ENCODE measurements at places on chromosomes 16 and 17.

DNA sequence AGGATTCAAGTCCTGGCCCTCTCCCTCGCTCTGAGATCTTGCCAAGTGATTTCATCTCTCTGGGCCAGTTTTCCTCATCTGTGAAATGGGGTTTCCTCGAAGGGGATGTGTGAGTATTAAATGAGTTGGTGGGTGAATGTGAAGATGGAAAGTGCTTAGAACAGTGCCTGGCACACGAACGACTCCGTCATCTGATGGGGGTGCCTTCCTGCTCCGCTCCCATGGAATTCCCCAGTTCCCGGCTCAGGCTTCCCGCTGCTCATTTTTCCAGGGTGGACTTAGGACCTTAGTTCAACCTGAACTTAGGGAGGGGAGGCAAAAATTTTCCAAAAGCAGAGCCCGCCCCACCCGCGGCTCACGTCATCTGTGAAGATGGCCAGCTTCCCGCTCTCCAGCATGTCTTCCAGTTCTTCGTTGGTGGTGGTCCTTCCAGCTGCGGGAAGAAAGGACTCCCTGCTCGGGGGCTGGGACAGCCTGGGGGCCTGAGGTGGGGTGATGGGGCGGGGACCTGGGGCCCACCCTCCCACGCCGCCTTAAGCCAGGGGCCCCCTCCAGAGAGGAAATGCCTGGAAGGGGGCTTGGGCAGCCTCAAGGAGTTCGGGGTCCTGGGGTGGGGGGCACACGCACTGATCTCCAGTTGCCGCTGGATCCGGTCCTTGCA is 11.4 kb downstream of the HSD3B7 start:
- no peak for DNase-seq

- DNase-seq, result no peak
Observed at GRCh38 chr17:4583782-4584100, 588 bp upstream of the SMTNL2 start.

GRCh38 chr17:49434821-49435670 is 20.4 kb upstream of the PHB1 start:
- no peak for DNase-seq

GRCh38 chr17:57638284-57638683 is 106.8 kb downstream of the CCDC182 start:
- no peak for DNase-seq

DNA sequence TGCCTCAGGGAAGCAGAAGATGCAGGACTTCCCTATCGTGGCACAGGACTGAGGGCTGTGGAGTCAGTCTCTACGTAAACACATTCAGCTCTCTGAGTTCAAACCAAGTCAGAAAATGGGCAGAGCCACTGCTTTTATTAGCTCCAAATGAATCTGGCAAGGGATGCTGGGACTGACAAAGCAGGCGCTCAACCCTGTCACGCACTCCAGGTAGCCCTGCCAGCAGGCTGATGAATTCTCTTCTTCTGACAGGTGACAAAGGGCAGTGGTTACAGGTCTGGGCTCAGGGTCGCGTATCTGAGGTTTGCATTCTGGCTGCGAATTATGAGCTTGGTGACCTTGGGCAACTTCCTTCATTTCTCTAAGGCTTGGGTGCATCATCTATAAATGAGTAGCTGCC is 9.4 kb downstream of the RPH3AL start:
- no peak for DNase-seq

Data from T-helper 22 cell (primary cell).